ENCODE measurements at places on chromosomes 7 and 10. TPM values are rescaled to one million over a fixed set of nuclear protein-coding genes. Genes with fewer than 3 reads are reported as not detected.

GRCh38 chr7:41735206-41735605, 32.3 kb upstream of the INHBA start:
- no peak for DNase-seq
- no peak overlapping the region for H3K4me3 ChIP-seq
- H3K4me1 ChIP-seq, result no peaks in the 10 kb centered on the region

DNA sequence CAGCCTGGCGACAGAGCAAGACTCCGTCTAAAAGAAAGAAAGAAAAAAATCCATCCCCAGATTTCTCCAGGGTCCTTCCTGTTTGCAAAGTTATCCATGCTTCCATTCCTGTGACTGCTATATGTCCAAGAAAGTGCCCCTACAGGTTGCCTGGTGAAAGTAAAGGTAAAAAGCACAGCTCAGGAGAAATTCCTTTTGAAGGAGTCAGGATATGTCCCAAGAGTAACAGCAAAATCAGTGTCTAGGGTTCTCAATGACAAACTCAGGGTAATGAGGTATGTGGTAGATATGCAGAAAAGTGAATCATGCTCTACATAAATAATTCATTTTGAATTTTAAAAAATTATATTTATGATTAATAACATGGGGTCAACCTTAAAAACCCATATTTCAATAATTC, 91.5 kb downstream of the CTTNBP2 start:
- DNase-seq, result no peak
- no peaks in the 10 kb centered on the region for H3K36me3 ChIP-seq
- H3K4me3 ChIP-seq, result no peak overlapping the region
- no peaks in the 10 kb centered on the region for H3K4me1 ChIP-seq
- no peaks in the 10 kb centered on the region for H3K27me3 ChIP-seq

DNA sequence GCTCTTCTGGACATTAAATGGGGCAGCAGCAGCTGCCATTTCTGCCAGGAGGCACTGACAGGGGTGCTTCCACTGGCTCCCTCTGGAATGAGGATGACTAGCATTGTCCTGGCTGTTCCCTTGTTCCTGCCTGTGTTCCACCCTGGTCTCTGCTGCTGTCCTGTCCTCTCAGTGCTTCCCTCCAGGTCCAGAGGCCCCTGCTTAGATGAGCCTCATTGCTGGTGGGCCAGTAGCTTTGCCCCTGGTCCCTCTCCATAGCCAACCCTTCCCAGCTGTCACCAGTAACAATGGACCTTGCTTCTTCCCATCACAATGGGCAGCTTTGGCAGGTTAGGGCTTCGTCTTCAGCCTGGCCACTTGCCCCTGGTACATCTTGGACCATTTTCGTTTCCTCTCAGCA, 561.1 kb downstream of the TCERG1L start:
- no peaks in the 10 kb centered on the region for H3K36me3 ChIP-seq
- no peak overlapping the region for H3K4me3 ChIP-seq
- no peak for DNase-seq
- H3K27ac ChIP-seq, result no peak overlapping the region

ITGA8 gene
- 5.8 TPM for total RNA-seq

IL15RA gene
- total RNA-seq, result 15.3 TPM

TMEM225B gene
- total RNA-seq, result not detected

- H3K4me1 ChIP-seq, result peaks cover 74% of the 10 kb centered on the region
- no peaks in the 10 kb centered on the region for H3K36me3 ChIP-seq
- no peaks in the 10 kb centered on the region for H3K27me3 ChIP-seq
- H3K4me3 ChIP-seq, result no peak overlapping the region
- DNase-seq, result peak; percentile 42
These were observed 9.2 kb downstream of the ITPRIP start for GRCh38 chr10:104328896-104329710.

ITPRID1 gene
- total RNA-seq, result not detected

CAV1 gene
- 76.4 TPM for total RNA-seq

STAG3 gene
- total RNA-seq, result 5.5 TPM

All from gastrocnemius medialis (tissue), 4 donors.